WTC11 (cell line): ENCODE measurements at places on chromosomes 6 and 20.

- no peak for DNase-seq
Measured at GRCh38 chr6:136020691-136021090, 169.2 kb downstream of the PDE7B start.

DNA sequence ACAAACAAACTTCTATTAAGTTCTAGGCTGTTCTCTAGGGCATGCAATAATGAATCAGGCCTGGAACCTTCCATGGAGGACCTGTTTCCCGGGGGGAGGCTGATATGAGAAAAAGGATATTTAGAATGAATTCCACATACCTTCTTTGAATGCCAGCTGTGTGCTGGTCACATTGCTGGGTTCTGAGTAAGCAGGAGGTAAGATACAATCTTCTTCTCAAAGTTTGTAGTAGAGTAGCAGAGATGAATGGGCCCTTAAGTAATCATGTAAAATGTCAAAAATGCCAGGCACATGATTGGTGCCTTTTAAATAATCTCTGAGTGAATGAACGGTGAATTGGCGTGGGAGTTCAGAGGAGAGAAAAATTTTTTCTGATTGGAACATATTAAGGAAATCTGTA lies 47.4 kb downstream of the TGM2 start:
- no peak for DNase-seq

DNA sequence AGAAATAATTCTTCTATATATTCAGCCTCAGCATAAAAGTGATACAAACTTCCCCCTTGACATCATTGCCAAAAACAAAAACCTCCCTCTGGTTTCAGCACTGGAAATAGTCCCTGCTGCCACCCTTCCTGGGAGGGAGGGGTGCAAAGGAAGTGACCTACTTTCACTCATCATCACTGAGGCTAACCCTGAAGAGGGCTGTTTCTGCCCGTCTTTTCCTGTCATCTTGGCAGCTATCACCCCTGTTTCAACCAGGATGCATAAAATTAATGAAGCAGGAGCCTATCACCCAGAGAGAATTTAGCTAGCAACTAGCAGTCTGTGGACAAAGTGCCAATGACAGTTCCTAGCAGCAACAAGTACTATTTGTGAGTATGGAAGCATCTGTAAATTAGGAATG lies 397.8 kb downstream of the LAMA2 start:
- DNase-seq = no peak

DNA sequence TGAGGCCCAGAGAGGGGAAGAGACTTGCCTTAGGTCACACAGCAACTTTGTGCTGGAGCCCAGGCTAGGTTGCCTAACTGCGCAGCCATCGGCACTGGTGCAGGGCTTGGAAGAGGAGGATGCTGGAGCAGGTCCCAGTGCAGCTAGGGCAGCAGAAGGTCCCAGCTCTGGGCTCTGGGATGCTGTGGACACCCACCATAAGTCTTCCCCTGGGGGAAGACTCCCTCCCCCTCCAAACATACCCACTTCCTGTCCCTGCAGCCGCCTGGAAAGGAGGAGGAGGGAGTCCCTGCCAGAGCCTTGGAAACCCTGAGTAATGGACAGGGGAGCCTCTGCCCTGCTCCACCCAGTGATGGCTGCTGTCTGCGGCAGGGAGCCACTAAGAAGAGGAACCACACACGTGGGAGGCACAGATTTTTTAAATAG lies 93.6 kb downstream of the NCR2 start:
- DNase-seq = no peak

- DNase-seq = no peak
Measured at GRCh38 chr20:49270177-49270576, 7.7 kb downstream of the ZNFX1 start.

DNA sequence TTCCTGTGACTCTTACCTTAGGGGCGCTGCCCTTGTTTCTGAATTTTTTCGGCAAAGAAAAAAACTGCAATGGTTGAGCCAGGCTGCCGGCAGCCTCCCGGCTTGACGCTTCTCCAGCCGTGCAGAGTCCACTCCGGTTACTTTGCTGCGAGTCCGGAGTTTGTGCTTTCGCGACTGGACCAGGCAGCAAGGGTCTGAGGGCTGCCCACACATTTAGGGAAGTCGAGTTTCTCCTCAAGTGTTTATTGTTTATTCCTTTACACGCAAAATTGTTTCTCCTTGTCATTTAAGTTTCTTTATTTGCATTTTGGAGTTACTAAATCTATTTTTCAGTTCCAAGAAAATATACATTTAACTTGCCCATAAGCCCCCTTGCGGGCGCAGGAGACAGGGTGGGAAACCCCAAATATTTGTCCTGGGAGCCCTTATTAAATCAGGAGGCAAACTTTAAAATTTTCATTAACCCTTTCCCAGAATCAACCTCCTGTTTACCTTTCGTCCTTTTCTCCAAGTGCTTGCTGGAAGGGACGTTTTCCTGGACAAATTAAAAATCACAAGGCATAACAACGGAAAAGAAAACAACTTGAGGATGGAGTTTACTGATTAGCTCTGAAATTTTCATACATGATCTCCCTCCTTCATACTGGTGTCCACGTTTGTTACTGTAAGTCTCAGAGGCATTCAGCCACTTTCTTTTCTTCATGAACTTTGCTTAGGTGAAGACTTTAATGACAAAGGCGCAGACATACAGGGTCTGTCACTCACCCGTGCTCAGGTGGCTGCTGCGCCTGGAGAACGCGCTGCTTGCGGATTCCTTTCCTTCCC lies 1.7 kb upstream of the PDE10A start:
- DNase-seq = no peak

DNA sequence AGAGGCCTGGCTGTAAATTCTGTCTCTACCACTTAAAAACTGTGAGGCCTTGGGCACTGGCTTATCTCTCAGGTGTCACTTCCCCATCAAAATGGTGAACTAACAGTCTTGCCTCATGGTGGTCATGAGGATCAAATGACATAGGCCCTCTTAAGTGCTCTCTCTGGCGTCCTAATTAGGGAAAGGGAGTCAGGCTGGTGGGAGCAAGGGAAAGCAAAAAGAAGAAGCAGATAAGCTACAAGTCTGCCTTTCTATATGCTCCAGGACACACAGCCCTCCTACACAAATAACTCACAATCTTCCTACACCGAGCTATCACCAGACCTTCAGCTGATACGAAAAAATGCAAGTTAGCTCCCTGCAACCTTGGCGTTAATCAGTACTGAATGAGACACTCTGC lies 19.5 kb upstream of the SLC22A16 start:
- DNase-seq = no peak

DNA sequence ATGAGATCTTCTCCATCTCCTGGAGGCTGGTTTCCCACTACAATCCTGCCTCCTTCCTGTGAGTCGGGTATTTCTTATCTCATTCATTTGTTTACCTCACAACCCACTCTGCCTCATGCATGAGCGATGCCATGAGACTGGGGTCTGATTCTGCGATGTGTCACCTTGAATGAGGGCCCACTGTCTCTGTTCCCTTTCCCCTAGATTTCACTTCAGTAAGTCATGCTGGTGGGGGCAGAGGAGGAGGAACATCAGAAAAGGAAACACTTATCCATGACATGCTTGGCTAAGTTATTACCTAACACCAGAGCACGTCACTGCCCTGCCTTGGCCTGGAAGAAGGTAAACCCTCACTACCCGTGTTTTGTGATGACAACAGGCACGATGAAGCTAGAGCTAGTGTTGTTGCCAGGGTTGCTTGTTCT lies 337.4 kb upstream of the PRDM1 start:
- no peak for DNase-seq

DNA sequence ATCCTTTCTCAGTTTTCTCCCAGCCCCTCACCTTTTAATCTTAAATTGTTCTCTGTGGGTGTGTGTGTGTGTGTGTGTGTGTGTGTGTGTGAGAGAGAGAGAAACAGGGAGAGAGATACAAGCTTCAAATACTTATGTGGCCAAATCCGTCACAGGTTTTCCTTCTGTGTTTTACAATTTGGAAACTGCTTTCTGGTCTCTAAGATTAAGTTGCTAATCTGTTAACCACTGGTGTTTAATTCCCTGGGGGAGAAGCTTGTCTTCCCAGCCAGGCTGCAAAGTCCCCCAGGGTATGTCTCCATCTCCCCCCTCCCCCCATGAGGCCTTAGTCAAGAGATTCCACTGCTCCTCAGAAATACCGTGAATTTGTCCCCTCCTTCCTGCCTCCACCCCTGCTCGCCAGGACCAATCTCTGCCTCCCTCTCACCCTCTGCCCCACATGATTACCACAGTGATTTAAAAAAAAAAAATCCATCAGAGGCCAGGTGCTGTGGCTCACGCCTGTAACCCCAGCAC lies 49.0 kb downstream of the RIPOR3 start:
- peak; percentile 63 for DNase-seq

DNA sequence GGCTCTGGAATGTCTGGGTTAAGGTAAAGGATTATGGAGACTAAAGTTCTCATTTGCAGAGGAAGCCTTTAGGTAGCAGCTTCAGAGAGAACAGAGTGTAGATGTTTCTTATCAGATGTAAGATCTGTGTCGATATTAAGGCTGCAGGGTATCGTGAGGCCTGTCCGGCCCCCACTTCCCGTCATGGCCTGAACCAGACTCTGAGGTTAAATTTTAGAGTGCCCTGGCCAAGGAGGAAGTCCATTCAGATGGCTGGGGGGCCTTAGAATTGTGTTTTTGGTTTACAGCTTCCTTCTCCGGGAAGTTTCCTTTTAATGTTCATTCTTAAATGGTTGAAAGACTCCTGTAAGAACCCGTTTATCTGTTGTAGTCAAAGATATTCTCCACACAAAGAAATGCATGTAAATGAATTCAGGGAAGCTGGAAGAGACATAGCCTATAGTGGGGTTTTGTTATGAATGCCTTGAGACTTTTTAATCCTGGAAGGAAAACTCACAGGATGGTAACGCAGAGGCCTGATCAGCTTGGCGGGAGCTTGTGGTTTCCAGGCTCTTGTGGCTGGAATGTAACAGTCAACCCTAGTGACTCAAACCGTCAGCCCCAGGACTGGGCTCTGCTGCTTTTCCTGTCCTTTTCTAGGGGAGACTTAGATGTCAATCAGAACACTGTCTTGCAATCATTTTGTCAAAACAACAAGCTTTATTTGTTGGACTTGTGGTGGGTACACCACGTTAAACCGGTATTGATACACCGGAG lies 34.7 kb downstream of the KIF25 start:
- no peak for DNase-seq

- no peak for DNase-seq
Measured at GRCh38 chr20:38875175-38875993, 50.8 kb upstream of the FAM83D start.

DNA sequence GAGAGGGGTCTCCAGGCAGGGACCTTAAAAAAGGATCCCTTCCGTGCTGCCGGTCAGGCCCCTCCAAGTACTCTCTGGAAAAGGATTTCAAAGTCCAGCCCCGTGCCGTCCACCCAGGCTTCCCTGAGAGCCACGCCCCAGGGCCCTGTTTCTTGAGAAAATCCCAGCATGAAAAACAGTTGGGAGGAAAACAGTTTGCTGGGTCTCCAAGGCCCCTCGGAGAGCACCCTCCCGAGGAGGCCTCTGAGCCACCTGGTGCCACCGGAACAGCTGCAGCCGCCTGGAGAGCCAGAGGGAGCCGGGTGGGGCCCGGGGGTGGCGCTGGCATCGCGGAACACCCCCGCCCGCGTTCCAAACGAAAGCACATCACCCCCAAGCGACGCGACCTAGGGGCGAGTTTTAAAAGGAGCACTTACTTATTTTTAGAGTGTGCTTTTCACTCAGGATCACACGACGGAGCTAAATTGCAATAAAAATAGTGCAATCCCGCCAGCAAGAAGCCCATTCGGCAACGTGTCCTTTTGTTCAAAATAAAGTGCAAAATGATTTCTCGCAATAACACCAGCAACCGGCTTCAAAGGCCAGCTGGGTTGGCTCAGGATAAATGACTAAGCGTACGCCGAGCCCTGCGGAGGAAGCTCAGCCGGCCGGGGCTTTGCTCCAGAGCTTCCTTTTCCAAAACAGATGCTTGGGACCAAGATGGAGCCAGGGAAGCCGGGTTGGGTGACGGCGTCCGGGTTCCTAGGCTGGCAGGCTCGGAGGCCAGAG lies 64.2 kb downstream of the YTHDF1 start:
- no peak for DNase-seq

DNA sequence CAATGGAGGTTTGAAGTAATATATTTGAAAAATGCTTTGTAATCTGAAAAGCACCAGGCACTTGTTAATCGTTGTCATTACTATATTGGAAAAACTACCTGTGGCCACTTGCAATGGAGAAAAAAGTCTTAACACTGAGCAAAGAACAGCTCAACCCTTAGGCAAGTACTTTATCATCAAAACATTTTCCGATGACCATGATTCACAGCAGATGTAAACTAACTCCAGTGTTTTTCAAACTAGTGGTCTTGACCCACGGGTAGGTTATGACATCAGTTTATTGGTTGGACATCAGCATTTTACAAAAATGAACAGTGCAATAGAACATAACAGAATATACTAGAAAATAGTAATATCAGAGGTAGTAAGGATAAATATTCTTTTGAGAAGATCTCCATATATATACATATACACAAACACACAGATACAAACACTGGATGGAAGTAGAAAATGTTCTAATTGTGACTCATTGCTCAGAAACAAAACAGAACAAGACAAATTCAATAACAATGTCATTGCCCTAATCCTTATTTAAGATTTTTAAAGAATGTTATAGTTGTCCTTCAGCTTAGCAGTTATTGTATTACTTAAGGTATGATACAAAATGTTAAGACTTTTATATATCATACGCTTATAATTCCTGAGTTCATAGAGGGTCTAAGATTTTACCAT lies 123.0 kb downstream of the PLCB1 start:
- no peak for DNase-seq

- no peak for DNase-seq
Measured at GRCh38 chr6:12941422-12941821, 224.9 kb downstream of the PHACTR1 start.

DNA sequence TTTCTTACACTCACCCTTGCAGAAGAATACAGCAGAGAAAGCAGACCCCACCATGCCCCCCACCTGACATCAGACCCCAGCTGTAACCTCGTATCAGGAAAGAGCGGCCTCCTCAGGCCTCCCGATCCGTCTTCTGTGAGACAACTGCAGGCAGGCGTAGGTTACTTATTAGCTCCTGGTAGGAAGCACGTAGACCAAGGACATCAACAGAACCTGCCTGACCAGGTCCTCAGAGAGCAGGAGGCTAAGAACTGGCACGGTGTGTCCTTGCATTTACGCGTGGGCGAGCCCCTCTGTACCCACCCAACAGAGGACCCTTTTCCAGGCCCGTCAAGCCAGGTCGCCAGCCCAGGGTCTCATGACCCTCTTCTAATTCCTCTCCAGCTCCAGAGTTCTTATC lies 51.0 kb downstream of the ABHD12 start:
- no peak for DNase-seq

- no peak for DNase-seq
Measured at GRCh38 chr6:16602035-16602434, 159.2 kb downstream of the ATXN1 start.
